ENCODE measurements at places on chromosomes 7 and 10.

- no peak for DNase-seq
Measured at GRCh38 chr7:39152701-39153100, 175.0 kb downstream of the POU6F2 start.

GRCh38 chr7:137298464-137298794 lies 45.1 kb downstream of the PTN start:
- DNase-seq: no peak

DNA sequence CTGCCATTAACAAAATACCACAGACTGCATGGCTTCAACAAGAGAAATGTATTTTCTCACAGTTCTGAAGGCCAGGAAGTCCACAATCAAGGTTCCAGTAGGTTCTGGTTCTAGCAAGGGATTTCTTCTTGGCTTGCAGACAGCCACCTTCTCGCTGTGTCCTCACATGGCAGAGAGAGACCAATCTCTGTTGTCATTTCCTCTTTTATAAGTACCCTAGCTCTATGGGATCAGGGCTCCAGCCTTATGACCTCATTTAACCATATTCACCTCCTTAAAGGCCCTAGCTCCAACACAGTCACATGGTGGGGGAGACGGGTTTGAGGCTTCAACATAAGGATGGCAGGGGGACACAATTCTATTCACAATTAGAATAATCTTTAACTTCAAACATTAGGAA lies 23.6 kb downstream of the ABI1 start:
- DNase-seq: no peak

DNA sequence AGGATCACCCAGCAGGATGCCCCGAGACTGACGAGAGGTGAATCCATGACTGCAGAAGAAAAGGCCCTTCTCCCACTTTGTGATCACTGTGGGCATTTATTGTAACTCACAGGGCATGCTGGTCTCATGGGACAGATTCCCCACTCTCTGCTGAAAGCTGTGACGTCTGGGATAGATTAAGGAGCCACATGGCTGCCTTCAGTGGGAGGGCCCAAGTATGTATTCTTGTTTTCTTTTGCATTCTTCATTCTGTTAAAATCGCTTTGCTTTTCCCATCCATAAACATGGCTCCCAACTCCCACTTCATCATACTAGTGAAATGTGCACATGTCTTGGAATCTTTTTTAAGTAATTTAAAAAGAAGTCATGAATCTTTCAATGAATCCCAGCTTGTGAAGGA lies 67.2 kb downstream of the FAM107B start:
- no peak for DNase-seq

DNA sequence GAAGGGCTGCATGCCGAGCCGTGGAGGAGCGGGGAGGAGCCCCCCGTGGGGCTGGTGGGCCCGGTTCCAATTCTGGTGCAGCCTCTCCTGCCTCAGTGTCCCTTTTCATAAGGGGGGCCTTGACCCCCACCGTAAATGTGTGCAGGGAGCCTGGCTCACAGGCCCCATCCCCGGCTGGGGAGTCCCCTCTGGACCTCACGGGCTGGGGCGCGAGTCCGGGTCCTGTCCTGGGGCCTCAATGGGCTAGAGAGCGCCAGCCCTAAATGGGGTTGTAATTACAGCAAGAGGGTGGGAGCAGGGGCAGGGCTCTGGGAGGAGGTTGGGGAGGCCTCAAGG lies 203.0 kb downstream of the ELFN1 start:
- no peak for DNase-seq

GRCh38 chr7:131265227-131265626 lies 62.4 kb upstream of the MKLN1 start:
- DNase-seq: no peak

DNA sequence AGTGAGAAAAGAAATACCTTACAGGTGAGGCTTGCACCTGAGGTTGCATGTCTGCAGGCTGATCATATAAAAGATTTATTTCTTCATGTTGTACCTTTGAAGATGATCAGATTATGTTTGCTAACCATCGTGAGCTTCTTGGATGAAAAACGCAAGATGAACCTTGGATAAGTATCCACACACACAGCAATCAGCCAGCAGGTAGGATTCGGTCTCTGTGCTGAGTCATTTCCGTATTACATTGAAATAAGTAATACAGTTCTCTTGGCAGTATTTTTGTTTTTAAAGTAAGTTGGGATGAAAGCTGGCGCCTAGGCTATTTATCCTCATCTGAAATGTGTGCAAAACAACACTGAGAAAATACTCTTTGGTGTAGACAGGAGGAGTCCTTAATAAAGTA lies 109.0 kb upstream of the PRKCQ start:
- DNase-seq: no peak

DNA sequence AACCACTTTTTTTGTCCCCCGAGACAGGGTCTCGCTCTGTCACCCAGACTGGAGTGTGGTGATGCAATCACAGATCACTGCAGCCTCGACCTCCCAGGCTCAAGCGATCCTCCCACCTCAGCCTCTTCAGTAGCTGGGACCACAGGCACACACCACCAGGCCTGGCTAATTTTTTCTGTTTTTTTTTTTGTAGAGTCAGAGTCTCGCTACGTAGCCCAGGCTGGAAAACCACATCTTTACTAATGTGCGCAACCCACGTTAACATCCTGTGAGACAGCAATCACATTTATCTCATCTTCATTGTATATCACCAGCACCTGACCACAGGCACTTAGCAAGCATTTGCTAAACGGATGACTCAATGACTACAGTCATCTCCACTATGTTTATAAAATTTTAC lies 77.8 kb upstream of the ATP6V0A4 start:
- DNase-seq: peak; percentile 30

GRCh38 chr7:25911738-25912607 lies 240.0 kb upstream of the NFE2L3 start:
- DNase-seq: no peak

DNA sequence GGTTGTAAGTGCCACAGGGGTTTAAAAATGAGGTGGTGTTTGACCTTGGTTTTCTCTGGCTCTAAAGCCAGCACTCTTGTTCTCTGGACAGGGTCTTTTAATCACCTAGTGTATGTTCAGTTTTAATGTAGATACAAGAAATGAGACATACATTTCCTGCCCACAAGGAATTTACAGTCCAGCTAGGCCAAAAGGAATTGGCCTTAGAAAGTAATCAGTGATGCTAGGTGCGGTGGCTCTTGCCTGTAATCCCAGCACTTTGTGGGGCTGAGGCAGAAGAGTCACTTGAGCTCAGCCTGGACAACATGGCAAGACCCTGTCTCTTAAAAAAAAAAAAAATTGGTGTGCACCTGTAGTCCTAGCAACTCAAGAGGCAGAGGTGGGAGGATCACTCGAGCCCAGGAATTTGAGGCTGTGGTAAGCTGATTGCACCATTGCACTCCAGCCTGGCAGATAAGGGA lies 100.2 kb downstream of the LRMDA start:
- no peak for DNase-seq

- no peak for DNase-seq
Measured at GRCh38 chr10:118220346-118220850, 121.7 kb downstream of the FAM204A start.

- DNase-seq: no peak
Measured at GRCh38 chr7:48611993-48612392, 312.4 kb upstream of the CDC14C start.

- DNase-seq: no peak
Measured at GRCh38 chr10:21285742-21286331, 239.6 kb downstream of the SKIDA1 start.

DNA sequence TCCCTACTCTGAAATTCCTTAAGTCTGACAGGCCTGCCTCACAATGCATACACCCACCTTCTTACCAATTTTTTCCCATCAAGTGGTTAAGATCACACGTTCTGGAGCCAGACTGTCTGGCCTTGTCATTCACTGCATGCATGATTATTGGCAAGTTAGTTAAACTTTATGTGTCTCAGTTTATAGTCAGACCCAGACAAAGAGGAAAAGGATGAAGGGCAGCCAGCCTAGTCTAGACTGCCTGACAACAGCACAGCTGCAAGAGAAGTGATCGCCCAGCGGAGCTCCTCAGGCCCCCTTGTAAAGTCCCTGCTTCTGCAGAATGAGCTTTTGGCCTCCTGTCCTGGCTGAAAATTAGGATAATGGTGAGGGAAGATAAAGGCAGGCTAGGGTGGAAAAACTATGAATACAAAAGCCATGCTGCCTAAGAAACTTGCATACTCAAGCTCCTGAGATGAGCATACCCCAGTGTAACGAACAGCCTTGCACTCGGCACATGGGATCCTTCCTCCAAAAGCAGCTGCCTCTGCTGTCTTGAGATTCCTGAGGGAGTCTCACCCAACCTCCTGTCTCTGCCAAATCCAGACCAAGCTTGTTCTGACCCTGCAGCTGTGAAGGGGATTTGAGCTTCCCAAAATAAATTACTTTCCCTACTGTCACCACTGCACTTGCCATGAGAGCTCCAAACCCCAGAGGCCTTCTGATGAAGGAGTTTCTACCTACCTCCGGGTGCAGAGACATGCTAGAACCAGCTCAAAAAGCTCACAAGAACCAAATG lies 26.7 kb upstream of the MRLN start:
- DNase-seq: no peak

DNA sequence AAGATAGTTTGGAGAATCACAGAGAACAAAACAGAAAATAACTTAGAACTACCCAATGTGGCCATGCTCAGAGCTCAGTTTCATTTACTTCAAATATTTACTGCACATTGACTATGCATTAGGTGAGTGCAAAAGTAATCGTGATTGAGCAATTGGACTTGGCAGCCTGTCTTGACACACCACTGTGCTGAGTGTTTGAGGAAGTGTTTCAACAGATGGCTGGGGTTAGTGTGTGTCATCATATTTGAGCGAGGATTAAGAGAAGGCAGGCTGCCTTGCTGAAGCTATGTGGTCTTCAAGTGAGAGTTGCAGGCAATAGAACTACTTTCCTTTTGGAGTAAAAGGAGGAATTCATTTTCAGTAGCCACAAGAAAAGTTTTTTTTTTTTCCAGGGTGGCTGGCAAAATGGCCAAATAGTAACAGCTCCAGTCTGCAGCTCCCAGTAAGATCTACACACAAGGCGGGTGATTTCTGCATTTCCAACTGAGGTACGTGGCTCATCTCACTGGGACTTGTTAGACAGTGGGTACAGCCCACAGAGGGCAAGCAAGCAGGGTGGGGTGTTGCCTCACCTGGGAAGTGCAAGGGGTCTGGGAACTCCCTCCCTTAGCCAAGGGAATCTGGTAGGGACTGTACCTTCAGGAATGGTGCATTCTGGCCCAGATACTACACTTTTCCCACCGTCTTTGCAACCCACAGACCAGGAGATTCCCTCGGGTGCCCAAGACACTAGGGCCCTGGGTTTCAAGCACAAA lies 37.6 kb downstream of the AKR1C4 start:
- DNase-seq: no peak

DNA sequence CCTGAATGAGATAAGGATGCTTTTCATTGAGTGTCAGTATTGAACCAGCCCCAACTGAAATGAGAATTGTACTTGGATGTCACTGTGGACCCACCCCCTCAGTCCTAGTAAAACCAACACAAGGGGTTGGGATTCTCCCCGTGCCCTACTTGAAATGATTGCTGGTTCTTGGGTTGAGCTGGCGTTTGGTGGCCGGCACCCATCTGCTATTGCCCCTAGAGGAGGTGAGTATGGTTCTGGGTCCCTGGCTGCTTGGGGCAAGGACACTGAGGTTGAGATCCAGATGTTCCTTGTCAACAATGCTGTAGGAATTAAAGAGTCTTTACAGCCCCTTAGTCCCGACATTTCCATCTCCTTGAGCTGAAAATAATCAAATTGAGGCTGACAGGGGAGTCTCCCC lies 170.0 kb upstream of the ZNF32 start:
- no peak for DNase-seq

DNA sequence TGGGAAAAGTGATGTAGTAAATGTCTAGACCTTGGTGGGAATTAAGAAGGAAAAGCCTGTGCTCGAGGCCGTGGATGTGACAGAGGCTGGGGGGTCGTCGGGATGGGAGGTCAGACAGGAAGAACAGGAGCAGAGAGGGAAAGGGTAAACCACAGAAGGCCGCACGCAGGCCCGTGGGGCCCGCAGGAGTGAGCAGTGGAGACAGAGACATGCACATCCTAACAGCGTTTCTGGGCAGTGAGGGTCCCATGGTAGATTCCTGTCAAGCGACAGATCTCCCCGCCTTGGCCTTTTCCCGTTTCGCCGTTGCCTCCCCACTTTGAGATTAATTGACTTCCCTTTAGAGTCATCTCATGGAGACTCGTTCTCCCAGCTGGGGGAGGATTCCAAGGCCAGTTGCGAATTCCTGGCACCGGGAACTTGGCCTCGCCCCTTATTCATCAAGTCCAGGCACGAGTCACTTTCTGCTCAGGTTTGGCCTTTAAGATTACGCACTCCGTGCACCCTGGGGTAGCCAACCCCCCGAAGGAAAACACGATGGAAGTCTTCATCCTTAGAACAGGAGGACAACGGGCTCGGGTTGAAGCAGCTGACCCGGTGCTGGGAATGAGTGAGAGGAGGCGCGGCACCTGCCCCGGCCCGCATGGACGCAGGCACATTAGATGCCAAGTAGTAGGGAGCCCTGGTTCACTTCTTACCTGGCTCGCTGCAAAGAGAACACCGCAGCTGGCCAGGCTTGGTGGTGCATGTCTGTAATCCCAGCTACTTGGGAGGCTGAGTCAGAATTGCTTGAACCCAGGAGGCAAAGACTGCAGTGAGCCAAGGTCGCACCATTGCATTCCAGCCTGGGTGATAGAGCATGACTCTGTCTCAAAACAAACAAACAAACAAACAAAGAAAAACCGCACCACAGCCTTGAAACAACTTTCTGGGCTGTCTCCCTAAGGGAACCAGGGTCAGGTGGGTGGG lies 315.2 kb upstream of the SHH start:
- no peak for DNase-seq

- DNase-seq: no peak
Measured at GRCh38 chr10:123204127-123204461, 49.9 kb downstream of the BUB3 start.

DNA sequence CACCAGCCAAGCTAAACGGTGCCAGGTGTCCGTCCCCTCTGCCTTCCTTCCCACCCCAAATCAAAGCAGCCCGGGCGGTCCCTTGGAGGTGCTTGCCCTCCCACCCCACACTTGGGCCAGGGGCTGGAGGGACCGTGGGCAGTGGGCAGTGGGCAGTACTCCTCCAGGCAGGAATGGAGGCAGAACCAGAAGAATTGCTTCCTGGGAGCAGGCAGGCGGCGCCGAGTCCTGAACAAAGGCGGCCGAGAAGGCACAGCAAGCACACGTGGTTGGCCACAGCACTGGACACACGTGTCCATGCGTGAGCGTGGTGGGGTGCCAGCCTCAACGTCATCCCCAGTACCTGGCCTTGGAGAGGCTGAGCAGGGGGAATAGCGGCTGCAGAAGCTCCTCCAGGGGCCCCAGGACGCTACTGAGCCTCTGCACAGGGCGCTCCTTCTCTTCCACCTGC lies 48.4 kb upstream of the NKX6-2 start:
- no peak for DNase-seq

- no peak for DNase-seq
Measured at GRCh38 chr7:158811894-158812293, 17.4 kb downstream of the ESYT2 start.

DNA sequence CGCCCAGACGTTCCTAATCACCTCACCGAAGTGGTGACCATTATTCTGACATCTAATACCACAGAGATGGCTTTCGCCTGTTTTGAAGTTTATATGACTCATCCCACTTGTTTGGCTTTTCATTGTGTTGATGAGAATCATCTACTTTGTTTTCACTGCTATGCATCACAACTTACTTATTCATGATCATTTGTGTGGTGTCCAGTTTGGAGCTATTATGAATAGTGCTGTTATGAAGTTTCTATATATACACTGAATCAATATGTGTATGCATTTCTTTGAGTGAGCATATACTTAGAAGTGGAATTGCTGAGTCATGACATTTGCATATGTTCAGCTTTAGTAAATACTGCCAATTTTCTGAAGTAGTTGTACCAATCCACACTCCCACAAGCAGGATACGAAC lies 38.6 kb upstream of the TNKS2 start:
- no peak for DNase-seq

All from stimulated activated CD4-positive, alpha-beta T cell treated with anti-CD3 and anti-CD28 coated beads, Interleukin-1b, Interleukin-23, amount 100 ng/mL, for 24 hours (primary cell).